ENCODE measurements at places on chromosomes 16 and 17. TPM values are rescaled to one million over a fixed set of nuclear protein-coding genes. Genes with fewer than 3 reads are reported as not detected.

The SLFN12L gene
- 42.8 TPM for total RNA-seq

The C17orf113 gene
- 0.08 TPM for total RNA-seq

The DDX52 gene
- total RNA-seq = 38.8 TPM

The MT1F gene
- total RNA-seq = 9.6 TPM

The ROGDI gene
- 5.4 TPM for total RNA-seq

The ABCC11 gene
- total RNA-seq = 0.15 TPM

The COPRS gene
- total RNA-seq = 74.7 TPM

The AATK gene
- 0.15 TPM for total RNA-seq

The TPSAB1 gene
- not detected for total RNA-seq

The CCL5 gene
- total RNA-seq = 477 TPM

The ASB16 gene
- total RNA-seq = 0.15 TPM

The TP53TG3C gene
- total RNA-seq = not detected

The CLEC3A gene
- total RNA-seq = not detected

The FBXW10B gene
- total RNA-seq = 0.46 TPM

Data from activated CD8-positive, alpha-beta memory T cell treated with anti-CD3 and anti-CD28 coated beads for 36 hours (primary cell).